ENCODE measurements at places on chromosomes 11 and 22.
A peak's percentile ranks its signal among the peaks of the same experiment; 100 is the strongest.

- DNase-seq: no peak
Measured at GRCh38 chr11:35892166-35892565, 51.7 kb upstream of the LDLRAD3 start.

GRCh38 chr11:65448074-65448417 is 25.4 kb downstream of the NEAT1 start:
- no peak for DNase-seq

DNA sequence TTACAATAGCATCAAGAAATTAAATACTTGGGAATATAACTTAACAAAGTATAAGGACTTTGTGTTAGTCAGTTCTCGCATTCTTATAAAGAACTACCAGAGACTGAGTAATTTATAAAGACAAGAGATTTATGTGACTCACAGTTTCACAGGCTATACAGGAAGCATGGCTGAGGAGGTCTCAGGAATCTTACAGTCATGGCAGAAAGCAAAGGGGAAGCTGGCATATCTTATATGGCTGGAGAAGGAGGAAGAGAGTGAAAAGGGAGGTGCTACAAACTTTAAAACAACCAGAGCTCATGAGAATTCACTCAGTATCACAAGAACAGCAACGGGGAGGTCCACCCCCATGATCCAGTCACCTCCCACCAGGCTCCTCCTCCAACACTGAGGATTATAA is 32.0 kb upstream of the CCDC134 start:
- no peak for DNase-seq

- DNase-seq: peak; percentile 58
Measured at GRCh38 chr11:83033972-83034672, 37.6 kb downstream of the RAB30 start.

GRCh38 chr11:59158206-59159068 is 13.5 kb upstream of the DTX4 start:
- DNase-seq: no peak

DNA sequence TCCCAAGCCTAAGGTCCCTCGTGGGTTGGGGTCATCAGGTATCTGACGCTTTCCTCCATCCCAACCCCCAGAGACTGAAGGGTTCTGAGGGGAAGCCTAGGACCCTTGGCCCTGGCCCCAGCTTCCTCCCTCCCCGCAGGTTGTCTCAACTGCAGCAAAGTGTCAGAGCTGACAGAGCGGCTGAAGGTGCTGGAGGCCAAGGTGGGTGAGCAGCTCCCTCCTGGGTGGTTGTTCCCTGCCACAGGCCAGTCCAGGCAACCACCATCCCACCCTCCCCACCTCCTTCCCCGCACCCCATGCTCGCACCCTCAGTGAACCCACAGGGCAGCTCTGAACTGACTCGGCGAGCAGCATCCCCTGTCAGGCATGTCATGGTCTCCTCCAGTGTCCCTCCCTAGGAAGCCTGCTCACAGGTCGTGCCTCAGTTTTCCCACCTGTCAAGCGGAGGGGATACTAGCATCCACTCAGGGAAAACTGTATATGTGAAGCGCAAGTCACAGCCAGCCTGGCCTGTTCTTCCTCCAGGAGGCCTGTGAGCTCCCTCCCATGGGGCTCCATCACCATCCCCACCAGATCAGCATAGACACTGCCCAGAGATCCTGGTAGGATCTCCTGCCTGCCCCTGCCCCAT is 20.8 kb downstream of the EMID1 start:
- DNase-seq: no peak

DNA sequence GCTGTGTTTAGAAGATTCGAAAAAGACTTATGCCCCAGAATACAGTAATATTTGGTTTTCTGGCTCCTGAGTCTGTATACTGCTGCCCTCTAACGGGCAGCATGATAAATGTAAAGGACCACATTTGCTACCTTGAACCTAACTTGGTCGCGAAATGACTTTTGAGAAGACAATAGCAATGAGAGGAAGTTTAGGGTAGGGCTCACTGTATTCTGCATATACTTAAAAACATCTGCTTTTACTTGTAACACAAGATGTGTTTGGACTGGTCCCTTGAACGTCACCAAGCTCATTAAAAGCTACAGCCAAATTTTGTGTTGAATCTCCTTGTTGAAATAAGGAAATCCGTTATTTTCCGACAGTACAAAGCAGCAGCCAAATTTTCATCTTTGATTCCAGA is 309.1 kb downstream of the SWAP70 start:
- DNase-seq: no peak

GRCh38 chr11:46733234-46733633 is 14.2 kb downstream of the F2 start:
- no peak for DNase-seq

- DNase-seq: peak; percentile 40
Measured at GRCh38 chr22:47163481-47163855, 401.0 kb downstream of the TBC1D22A start.

- DNase-seq: no peak
Measured at GRCh38 chr11:73267906-73268540, 4.1 kb upstream of the P2RY6 start.

DNA sequence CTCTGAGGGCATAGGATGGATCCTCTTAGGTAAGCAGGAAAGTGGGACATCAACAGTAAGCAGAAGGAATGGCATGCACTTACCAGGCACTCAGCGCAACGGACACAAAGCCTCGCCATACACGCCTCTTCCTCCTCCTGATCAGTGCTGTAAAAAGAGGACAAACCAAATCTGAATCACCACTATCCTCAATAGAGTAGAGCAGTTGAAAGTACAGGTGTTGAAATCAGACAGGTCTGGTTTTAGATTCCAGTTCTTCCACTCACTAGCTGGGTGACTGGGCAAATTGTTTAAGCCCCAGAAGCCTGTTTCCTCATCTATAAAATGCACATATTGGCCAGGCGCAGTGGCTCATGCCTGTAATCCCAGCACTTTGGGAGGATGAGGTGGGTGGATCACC is 8.6 kb upstream of the JAML start:
- no peak for DNase-seq

- no peak for DNase-seq
Measured at GRCh38 chr22:31102441-31103081, 4.8 kb downstream of the SELENOM start.

DNA sequence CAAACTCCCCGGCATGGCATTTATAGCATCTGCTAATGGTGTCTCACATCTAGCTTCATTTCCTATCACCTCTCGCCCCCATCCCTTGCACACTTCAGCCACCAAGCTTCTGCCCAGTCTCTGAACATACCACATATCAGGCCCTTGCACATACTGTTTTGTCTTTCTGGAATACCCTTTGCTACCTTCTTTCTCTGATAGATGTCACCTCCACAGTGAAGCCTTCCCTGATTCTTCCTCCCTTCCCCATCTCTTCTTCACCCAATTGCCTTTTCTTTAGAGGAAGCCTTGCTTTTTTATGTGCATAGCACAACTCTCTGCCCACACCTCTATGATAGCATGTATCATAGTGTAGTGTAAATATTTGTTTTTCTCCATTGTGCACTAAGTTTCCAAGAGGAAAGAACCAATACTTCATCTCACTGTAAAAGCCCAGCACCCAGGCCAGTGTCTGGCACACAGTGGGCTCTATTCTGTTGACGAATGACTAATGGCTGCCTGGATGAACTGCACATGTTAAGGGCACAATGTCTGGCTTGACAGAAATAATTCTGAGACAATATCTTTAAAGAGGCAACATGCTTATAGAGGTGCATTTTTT is 27.8 kb downstream of the P4HA3 start:
- DNase-seq: no peak

GRCh38 chr11:77525455-77526091 is 51.7 kb upstream of the PAK1 start:
- no peak for DNase-seq

DNA sequence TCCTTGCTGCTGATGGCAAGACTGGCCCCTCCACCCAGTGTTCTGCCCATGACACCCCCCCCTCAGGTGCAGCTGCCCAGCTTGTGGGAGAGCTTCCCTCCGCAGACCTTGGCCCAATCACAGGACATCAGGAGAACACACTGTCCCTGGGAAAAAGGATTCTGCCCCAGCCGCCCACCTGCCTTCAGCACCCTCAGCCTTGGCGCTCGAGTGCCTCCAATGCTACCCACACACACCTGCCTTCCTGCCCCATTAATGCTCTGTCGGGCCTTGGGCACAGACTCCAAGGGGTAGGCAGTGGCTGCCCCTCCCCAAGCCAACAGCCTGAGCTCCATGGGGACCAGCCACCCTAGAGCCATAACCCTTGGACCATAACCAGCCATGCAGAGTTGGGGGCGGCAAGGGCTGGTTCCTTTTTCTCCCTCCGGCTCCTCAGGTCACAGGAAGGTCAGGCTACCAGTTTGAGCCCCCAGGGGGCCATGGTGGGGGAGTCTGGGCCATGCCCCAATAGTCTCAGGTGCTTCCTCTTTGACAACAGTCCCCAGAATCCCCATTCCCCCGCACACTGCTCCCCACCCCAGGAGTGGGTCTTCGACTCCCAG is 1.3 kb upstream of the ZNF70 start:
- DNase-seq: peak; percentile 32

- DNase-seq: peak; percentile 74
Measured at GRCh38 chr22:20080445-20080775, 369 bp downstream of the DGCR8 start.

GRCh38 chr22:42056757-42057511 is 13.7 kb downstream of the NAGA start:
- DNase-seq: no peak

GRCh38 chr22:35563211-35563610 is 22.6 kb downstream of the RASD2 start:
- DNase-seq: no peak

DNA sequence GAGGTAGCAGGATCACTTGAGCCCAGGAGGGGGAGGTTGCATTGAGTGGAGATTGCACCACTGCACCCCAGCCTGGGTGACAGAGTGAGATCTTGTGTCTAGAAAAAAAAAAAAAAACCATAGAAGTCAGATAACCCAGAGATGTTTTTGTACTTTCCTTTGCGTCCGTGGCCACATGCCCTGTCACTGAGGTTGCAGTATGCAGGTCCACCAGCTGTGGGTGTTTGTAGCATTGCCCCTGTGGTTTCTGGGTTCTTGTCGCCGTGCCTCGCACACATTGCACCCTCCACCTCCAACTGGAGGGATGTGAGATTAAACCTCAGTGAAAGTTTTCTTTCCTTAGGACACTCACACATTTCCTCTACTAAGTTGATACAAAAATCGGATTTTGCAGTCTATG is 70.3 kb downstream of the TNRC6B start:
- DNase-seq: no peak

- no peak for DNase-seq
Measured at GRCh38 chr11:20881328-20882079, 212.1 kb downstream of the NELL1 start.

- peak; percentile 8 for DNase-seq
Measured at GRCh38 chr11:82765466-82766034, 31.9 kb upstream of the FAM181B start.

All from upper lobe of left lung (tissue), 6 donors.